ENCODE measurements at places on chromosomes 2 and 18. TPM values are rescaled to one million over a fixed set of nuclear protein-coding genes. Genes with fewer than 3 reads are reported as not detected.

The LRRTM1 gene
- polyA plus RNA-seq = 0.24 TPM

The GRHL1 gene
- 10.5 TPM for polyA plus RNA-seq

The ATOH8 gene
- polyA plus RNA-seq = 29.5 TPM

- peak; percentile 8 for DNase-seq
Observed at GRCh38 chr2:102736110-102736409, 25.8 kb upstream of the TMEM182 start.

- no peak for DNase-seq
Observed at GRCh38 chr2:121663434-121663833, 14.2 kb upstream of the CLASP1 start.

DNA sequence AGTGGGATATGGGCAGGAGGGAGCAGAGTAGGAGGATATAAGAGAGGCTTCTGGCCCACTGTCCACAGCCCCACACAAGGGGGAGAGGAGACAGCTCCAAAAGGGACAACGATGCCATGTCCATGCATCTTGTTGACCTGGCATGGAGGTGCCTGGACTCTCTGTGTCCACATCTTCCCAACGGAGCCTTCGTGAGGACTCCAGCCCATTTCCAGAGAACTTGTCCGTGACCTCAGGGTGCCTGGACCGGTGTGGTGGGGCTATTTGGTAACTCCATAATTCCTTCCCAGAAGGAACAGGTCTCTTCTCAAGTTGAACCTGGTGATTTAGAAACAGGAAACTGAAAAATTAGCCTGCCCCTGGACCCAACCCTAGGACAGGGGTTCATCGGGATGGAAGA lies 133.9 kb downstream of the CYP26B1 start:
- no peak for DNase-seq

DNA sequence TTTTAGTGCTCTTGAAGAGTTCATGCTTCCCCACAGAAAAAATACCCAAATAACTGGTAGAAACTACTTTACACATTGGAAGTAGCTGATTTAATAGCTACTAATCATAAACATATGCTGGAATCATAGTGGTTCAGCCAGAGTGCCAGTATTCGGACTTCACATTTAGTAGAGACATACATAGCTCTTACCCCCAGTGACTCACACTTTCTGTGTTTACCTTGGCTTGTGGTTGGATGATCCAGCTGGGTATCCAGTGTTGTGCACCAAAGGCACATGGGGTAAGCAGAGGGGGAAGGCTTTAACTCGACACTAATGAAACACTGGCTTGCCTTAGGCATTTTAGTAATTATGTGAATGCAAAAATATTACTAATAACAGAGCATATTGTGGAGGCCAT lies 18.1 kb downstream of the ARHGAP28 start:
- DNase-seq = no peak

Measured in muscle of arm (tissue), 14 donors.